ENCODE measurements at places on chromosomes 16 and 17.

DNA sequence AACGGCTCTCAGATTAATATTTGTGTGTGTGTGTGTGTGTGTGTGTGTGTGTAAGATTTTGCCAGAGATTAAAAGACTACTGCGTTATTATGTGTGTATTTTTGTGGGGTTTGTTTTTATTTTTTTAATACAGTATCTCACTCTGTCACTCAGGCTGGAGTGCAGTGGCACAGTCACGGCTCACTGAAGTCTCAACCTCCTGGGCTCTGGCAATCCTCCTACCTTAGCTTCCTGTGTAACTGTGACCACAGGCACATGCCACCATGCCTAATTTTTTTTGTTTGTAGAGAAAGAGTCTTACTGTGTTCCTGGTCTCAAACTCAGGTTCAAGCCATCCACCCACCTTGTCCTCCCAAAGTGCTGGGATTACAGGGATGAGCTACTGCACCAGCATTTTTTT is 87.2 kb downstream of the CYB561 start:
- no peak for DNase-seq

GRCh38 chr17:5115673-5116651 is at the start of gene USP6:
TSS of gene USP6 (plus strand) at chr17:5116032. CDS start at chr17:5130368, 14,336 bp downstream.
- no peak for DNase-seq

DNA sequence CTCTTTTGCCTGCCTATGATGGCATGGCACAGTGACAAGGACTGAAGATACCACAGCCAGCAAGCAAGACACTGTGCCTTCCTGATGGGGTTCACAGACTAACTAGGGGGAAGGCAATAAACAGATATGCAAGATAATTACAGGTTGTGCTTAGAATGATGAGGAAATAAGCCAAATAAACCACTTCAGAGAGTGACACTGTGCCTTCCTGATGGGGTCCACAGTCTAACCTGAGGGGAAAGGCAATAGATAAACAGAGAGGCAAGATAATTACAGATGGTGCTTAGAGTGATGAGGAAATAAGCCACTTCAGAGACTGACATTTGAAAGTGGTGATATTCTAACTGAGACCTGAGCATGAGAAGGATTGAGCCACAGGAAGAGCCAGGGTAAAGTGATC is 84.2 kb downstream of the HS3ST2 start:
- no peak for DNase-seq

GRCh38 chr16:4081521-4082021 is 34.7 kb downstream of the ADCY9 start:
- DNase-seq: no peak

DNA sequence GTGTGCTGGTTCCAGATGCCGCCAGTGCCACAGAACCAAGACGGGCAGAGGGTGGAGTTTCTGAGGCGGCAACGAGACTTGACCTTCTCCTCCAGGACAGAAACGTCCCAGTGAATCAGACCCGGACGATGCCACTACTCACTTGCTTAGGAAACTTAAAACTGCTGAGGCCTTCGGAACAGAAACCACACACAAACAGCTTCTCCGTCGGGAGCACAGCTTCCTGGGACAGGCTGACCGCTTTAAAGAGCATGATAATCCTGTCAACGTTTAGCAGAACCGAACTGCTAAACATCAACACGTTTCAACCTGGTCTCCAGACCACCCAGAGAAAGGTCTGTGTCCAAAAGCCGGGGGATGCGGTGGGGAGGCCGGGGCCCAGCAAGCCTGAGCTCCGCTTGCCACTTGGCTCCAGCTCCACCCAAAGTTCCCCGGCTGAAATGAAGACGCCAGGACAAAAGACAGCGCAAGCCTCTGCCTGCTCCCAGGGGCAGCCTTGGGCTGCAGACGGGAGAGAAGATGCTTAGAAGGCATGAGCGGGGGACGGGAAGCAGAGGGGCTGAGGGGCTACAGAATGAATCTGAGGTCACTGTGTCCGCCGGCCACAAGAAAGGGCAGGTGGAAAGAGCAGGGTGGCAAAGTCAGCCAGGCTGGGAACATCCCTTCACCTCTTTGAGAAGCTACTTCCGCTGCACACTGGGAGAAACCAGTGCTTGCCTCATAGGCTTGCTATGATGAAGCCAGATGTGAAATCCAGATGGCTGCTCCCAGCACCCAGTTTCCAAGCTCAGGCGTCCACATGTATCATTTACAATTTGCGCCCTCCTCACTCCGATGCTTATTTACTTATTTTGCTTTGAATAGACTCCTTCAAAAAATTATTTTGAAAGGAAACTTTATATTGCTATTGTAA is 69.0 kb downstream of the MRM3 start:
- peak; percentile 5 for DNase-seq

GRCh38 chr17:42979511-42980273 is at the start of gene PTGES3L:
TSS of gene PTGES3L (minus strand) at chr17:42980080. CDS start at chr17:42980053, 27 bp downstream.
- DNase-seq: no peak

GRCh38 chr17:10325031-10325695 is 47.6 kb downstream of the MYH13 start:
- no peak for DNase-seq

DNA sequence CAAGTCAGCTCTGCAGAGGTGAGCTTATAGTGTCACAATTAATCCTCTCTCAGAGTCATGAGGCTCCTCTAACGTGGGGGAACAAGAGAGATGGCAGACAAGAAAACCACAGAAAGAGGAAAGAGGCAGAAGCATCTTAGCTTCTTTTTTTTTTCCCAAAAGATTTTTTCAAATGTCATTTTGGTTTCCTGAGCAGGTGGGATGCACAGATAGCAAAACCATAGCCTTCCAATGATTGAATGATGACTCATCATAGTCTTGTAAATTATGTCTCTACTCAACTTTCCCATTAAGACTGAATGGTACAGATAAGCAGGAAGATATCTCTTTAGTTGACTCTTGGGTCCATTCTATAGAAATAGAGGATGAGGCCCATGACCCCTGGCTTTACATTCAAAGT is 162.8 kb upstream of the ZFHX3 start:
- DNase-seq: no peak

GRCh38 chr17:64938290-64938689 is 19.0 kb upstream of the LRRC37A3 start:
- no peak for DNase-seq

DNA sequence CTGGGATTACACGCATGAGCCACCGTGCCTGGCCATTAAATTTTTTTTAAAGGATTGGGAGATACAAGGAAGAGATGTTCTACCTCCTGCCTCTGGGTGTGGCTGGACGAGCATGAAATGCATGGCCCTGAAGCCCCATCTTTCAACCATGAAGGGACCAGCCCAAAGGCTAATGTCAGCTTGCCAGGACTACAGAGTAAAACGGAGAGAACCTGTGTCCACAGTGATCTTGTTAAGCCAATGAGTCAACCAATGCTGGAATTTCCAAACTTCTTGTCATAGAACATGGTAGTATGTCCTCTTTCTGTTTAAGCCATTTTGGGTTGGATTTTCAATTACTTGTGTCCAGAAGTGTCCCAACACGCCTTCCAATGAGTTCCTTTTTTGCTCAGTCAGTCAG is 71.3 kb downstream of the RTN4RL1 start:
- no peak for DNase-seq

- no peak for DNase-seq
Observed at GRCh38 chr17:5563456-5563855, 20.9 kb downstream of the NLRP1 start.

GRCh38 chr17:30200106-30200505 is 35.4 kb downstream of the SLC6A4 start:
- DNase-seq: no peak

DNA sequence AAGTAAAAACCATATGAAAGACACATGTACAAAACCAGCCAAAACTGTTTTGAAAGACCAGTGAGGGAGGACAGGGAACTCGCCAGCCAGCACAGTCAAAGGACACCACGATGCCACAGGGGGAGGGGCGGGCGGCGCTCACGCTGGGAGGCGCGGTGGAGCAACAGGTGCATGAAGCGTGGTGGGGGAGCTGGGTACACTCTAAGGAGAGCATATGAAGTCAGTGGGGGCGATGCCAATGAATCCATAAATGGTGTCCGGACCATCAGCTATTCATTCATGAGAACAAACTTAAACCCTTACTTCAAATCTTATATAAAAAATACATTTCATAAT is 101.0 kb upstream of the DNAH17 start:
- DNase-seq: no peak

DNA sequence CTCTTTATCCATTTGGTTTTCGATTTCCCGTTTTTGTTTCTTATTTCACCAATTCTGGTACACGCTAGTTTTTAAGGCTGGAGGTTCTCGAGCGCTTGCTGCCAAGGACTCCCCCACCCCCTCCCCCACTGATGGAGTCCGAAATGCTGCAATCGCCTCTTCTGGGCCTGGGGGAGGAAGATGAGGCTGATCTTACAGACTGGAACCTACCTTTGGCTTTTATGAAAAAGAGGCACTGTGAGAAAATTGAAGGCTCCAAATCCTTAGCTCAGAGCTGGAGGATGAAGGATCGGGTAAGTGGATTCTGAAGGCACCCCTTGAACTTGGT is 825 bp downstream of the RPTOR start:
- DNase-seq: no peak

DNA sequence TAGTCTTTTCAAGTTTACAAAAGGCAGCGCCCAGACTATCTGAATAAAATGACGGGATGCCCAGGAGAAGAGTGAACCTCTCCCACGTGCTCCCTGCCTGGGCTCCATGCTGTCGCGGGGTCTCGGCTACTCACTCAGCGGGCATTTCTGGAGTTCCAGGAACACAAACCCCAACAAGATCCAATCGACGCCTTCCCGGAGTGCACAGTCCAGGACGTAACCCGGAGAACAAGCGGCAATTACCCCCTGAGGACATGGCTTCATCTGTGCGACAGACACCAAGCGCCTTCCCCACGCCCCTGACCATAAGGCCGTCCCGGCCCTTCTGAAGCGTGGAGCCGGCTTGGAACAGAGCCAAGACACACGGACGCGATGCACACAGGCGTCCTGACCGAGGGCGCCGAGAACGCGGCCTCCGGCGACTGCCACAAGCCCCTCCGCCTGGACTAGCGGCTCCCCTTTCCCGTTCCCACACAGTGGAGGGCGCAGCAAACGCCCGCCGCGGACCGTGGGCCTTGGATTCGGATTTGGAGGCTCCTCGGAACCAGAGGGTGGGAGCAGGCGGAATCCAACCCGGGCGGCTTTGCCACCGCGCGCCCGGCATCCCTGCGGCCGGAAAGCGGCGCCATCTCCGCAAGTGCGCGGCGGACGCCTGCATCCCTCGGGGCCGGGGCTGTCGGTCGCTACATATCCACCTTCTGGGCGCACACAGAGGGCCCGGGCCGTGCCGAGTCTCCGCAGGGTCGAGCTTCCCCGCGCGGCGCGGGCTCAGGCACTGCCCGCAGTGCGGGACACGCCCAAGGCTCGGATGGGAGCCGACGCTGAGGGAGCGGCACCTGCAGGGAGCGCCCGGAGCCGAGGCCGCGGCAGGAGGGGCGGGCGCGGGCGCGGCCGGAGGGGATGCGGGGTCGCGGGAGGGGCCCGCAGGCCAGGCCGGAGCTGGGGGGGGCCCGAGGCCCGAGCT is 725 bp downstream of the ABCA3 start:
- peak; percentile 50 for DNase-seq

GRCh38 chr16:17382514-17382913 is 88.2 kb downstream of the XYLT1 start:
- no peak for DNase-seq

DNA sequence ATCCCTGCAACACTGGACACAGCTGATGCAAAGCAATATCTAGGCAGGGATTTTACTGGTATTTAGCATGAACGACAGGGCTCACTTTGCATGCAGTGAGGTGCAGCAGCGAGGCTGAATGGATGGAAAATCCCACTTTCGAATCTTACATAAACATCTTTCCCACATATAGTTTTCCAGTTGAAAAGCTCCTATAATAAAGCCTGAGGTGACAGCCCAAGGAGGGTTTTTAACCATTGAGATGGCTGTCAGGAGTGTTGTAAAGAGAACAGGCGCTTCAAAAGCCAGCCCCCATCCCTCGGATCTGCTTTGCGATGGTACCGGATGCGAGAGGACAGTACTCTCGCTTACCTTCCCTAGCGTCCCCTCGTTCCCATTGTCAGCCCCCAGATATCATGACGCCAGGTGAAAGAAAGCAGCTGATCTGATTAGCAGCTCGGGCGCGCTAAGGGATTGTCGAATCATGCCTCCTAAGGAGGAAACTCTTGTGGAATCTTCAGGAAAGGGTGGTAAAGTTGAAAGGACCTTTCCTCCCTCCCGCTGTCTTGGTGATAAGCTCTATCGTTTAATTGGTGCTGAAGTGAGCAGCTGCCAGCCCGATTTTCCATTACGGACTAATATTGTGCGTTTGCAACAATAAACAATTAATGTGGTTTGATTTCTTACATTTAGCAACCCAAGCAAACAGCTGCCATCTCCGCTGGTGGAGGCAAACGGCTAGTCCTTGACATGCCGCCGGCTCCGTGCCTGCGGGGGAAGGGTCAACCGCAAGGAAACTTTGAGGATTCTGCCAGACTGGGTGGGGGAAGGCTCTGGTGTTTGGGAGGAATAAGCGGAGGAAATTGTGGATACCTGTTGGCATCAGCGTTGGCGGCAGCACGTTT is 1.8 kb downstream of the CDH8 start:
- no peak for DNase-seq

GRCh38 chr17:34981538-34982241 is 1.4 kb downstream of the LIG3 start:
- DNase-seq: no peak

- DNase-seq: no peak
Observed at GRCh38 chr17:57001541-57001940, 23.6 kb downstream of the SCPEP1 start.

DNA sequence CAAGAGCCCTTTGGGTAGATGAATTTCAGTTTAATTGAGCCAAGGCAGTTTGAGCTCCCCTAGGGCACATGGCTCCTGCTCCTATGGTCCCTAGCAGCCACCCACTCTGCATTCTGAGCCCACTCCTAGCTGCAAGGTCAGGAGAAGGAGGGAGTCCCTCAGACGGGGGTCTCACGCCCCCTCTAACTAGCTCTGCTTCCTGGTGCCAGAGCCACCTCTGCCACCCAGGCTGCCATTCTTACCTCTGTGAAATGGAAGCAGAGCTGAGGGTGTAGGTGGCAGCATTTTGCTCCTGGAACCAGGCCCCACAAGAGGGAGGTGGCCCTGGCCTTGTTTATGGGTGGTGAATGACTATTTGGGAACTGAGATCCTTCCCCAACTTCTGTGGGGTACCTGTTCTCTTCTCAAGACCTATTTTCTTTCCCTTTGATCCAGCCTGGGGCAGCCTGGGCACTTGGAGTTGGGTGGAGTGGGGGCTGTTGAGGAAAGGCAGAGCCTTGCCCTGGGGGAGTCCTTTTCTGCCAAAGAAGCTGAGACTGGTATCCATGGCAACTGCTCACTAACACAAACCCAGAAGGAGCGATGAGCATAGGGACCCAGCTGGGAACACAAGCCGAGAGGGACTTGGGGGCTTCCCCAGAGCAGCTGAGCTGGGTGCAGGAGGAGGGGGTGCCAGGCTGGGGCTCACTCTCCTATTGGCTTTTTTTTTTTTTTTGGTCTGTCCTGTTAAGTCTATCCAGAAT is 4.8 kb downstream of the SPNS2 start:
- DNase-seq: no peak
